Stimulated activated CD4-positive, alpha-beta T cell treated with anti-CD3 and anti-CD28 coated beads, TNF-alpha, amount 100 ng/mL, for 1 hour (primary cell): ENCODE measurements at places on chromosomes 6 and 20.

DNA sequence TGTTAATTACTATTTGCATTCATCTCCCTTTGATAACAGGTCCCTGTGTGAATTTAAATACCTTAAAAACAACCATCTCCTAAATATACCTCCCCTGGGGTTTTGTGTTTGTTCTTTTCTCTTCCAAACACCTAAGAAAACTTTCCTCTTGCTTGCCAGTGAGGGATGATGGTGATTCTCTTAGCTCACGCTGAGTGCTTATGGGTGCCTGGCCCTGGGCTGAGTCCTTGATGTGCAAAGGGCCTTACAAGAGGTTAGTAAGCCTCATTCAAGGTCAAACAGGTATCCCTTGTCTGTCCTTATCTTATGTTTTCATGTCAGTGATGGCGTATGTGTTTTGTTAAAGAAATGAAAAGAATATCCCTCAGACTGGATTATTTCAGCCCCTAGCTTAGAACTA, 76.3 kb downstream of the SYCP2L start:
- no peak for DNase-seq

GRCh38 chr6:56955171-56956155, 556 bp downstream of the BEND6 start:
- no peak for DNase-seq

GRCh38 chr20:3794701-3795420, 1.2 kb upstream of the CDC25B start:
- no peak for DNase-seq

GRCh38 chr20:33423141-33423834, 20.3 kb downstream of the SNTA1 start:
- no peak for DNase-seq

DNA sequence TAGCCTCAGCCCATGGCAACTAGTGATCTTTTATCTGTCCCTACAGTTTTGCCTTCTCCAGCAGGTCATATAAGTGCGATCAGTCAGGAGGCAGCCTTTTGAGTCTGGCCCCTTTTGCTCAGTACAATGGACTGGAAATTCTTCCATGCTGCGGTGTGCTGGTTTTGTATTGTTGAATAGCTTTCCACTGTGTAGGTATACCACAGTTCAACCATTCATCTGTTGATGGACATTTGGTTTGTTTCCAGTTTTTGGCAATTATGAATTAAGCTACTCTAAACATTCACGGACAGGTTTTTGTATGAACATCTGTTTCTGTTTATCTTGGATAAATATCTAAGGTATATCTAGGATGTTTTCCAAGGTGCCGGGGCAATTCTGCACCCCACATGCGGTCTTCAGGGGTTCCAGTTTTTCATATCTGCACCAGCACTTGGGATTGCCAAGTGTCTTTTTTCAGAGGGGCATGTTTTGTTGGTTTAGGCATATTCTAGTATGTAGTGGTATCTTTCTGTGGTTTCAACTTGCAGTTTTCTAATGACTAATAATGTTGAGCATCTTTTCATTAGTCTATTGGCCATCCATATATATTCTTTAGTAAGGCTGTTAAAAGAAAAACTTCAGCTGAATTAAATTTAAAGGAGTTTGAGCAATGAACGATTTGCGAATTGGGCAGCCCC, 141.0 kb downstream of the TFAP2C start:
- DNase-seq, result no peak

DNA sequence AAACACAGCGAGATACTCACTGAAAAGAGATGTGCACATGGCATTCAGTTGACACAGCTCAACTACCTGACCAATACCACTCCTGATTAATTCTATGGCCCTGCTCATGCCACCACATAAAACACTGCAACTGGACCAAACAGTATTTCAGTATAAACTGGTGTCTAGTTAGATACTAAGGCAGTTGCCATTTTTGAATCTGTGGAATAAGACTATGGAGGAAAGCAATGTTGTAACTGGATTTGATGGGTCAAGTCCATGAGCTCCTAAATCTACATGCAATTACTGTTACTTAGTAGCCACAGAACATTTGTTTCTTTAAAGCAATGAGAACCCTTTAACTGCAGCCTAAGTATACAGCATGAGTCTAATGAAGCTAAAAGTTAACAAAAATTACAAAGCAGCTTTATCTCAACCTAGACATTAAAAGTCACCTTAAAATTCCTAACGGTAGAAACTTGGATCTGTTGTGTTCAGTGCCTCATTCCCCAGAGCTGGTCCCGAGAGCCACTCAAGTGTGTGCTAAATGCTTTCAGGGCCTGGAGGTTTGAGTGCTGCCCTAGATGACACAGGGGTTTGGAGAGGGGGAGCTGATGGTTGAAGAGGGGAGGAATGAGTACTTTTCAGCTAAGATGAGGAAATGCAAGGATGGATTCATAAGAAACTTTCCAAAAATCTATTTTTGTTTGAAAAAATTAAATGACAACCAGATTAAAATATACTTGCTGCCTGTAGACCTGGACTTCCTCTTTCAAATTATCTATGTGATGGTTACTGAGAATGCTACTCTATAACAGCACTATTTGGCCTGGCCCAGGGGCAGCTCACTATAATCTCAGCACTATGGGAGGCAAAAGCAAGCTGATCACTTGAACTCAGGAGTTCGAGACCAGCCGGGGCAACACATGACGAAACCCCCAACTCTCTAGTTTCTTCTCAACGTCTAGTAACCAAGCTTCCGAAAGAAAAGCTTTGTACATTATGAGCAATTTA, 15.6 kb downstream of the SNX5 start:
- no peak for DNase-seq

DNA sequence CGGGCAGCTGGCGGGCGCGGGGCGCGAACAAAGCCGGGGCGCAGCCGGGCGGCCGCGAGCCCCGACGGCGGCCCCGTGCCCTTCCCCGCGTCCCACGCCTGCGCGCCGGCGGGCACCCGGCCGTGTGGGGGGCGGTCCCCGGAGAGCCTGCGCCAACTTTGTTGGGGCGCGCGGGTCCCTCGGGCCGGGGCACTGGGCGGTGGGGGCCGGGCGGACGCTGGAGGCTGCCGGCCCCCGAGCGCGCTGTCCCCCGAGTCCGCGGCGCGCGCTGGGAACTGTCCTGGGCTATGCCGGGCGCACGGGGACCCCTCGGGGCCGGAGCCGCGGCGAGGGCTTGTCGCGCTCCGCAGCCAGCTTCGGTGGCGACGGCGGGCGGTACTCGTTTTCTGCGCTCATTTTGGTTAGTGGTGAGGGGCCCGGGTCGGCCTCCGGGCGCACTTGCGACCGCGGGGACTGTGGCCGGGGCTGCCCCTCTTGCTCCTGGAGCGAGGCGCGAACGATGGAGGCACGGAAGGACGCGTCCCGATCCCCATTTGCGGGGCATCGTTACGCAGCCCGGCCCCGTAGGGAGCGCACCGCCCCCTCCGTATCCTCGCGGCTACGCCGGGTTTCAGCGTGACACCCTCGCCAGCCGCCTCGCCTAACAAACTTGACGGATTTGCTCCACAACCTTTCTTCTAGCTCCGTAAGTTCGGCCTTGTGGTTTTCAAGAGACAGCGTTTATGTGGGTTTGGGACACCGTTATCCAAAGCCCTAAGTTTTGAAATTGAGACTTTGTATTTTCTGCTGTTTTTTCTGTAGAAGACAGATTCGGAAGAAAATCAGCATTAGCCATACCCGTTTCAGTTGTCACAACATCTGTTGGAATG, 622 bp downstream of the SS18L1 start:
- no peak for DNase-seq

GRCh38 chr20:760751-761417, 7.4 kb downstream of the SLC52A3 start:
- no peak for DNase-seq

DNA sequence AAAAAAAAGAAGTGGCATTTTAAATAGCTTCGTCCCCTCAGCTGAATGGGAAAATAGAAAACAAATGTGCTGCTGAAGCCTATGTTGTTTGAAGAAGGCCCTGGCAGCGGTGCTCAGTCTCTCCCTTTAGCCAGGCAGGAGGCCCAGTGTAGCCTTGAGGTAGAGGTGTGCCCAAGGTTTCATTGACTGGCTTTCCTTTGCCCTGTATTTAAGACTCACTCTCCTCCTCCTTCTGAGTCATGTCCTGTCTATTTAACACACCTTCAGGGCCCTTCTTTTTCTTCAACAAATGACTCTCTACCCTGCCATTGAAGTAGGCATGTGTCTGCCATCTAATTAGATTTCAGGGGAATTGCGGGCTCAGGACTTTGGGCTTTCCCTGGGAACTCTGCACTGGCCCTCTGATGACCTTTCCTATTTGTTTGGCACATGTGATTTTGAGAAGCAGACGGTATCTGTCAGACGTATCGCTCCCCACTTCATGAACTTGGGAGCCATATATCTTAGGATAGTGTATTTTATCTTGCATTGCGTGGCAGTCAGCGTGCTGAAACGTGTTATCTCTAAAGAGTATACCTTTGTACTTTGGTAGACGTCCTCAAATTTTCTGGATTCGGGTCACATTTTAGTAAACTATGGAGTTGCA, 4.3 kb downstream of the TJAP1 start:
- no peak for DNase-seq

DNA sequence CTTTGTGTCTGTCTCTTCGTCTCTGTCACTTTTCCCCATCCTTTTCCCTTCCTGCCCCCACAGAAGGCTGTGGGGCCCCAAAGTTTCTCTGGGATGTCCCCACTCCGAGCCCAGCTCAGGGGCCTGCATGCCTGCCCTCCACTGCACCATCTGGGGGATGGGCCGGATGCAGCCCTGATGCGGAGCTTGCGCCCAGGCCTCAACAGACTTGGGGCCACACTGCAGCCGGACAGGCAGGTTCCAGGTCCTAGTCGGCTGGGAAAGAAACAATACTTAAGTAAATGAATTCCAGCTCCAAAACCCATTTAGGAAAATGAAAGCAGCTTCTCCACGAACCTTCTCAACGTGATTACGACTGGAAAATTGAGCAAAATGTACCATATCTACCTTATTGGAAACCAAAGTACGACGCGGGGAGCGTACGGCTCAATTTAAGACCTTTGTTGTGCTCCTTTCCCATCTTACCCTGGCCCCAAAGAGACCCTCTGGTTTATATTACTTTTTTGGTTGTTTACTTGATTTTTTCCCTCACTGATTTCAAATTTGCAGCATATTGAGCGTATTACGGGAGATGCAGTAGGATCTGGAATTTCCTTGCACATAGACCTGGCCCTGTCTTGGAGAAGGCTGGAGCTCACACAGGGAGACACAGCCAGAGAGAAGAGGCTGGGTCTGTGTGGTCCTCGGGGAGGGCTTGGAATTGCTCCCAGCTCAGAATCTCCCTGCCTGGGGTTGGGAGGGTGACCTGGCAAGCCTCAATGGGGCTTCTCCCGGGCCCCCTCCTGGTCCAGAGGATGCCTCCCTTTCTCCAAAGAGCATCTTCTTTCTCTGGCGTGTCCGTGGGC, 8.0 kb downstream of the FOXC1 start:
- no peak for DNase-seq

- no peak for DNase-seq
Observed at GRCh38 chr6:7136859-7137334, 29.1 kb downstream of the RREB1 start.

- DNase-seq, result peak; percentile 76
Observed at GRCh38 chr20:50112512-50113419, at the start of gene UBE2V1. Gene UBE2V1, minus strand, starts transcription at chr20:50113150. Its CDS starts 22 bp downstream, at chr20:50113128.

DNA sequence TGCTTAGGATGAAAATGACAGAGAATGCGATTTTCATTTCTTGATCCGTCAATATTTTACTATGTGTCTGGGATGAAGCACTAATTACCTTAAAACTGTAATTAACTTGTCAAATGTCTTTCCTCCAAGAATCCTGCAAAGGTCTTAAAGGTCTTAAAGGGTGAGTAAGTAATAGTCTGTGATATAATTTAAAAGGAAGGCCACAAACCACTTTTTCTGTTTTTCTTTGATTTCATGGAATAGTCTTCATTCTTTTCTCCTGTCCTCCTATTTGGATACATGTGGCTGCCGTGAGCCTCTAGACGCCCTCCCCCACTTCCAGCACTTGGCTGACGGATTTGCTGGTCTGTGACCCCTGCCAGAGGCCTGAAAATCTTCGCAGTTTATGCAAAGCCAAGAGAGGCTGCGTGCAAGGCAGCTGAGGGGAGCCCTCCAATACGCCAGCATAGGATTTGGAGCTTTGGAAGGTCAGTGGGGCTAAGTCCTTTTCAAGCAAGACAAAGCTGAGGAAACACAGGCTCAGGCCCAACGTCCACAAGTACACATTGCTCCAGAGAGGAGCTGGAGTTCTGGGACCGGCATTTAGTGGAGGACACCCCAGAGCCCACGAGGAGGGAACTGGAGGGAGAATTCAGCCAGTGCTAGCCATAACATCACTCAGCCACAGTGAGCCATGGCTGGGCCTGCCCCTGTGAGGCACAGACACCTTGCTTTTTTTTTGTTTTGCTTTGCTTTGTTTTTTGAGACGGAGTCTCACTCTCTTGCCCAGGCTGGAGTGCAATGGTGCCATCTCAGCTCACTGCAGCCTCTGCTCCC, 382.6 kb downstream of the SMOC2 start:
- no peak for DNase-seq

DNA sequence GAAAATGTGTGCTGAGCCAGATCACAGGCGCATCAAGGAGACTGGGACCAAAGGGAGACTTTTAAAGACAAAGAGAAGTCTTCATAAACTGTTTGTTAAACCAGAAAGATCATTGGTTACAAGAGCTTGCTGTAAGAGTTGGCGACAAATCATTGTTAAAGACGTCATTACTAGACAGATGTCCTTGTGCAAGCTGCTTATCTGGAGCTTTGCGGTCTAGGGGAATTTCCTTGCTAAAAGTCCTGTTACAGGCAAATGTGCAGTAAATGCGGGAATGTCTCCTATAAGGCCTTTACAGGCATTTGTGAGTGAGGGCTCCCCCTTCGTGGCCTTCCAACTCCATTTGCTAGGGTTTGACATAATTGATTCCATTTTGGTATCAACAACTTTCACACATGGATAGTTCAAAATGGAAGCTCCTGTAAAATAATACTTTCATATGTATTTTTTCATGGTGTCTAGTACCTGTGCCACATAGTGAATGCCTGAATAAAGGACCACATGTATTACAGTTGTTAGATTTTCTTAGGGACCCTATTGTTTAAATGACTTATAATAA, 362.4 kb downstream of the UTRN start:
- DNase-seq, result no peak

GRCh38 chr6:89410231-89410761, 1.8 kb downstream of the RRAGD start:
- DNase-seq, result no peak

DNA sequence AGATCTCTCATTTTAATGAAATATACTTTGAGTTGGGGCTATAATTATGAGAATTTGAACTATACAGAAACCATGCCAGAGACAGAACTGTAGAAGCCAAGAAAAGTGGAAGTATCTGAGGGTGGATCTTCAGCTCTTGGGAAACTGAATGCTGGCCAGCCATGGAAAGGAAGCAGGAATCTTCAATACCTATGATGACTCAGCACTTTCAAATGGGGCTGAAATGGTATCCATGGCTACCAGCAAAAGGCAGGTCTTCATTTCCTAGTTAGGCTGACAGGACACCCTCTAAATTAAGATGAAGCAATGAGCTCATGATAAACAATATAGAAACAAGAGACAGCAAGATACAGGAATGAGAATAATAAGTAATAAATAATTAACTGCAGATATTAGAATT, 171.3 kb downstream of the COL21A1 start:
- DNase-seq, result no peak

GRCh38 chr20:52379723-52380336, 188.3 kb upstream of the ZFP64 start:
- DNase-seq, result peak; percentile 21

GRCh38 chr6:137697267-137697938, 169.7 kb upstream of the TNFAIP3 start:
- no peak for DNase-seq
